ENCODE measurements at places on chromosomes 3 and 15.

DNA sequence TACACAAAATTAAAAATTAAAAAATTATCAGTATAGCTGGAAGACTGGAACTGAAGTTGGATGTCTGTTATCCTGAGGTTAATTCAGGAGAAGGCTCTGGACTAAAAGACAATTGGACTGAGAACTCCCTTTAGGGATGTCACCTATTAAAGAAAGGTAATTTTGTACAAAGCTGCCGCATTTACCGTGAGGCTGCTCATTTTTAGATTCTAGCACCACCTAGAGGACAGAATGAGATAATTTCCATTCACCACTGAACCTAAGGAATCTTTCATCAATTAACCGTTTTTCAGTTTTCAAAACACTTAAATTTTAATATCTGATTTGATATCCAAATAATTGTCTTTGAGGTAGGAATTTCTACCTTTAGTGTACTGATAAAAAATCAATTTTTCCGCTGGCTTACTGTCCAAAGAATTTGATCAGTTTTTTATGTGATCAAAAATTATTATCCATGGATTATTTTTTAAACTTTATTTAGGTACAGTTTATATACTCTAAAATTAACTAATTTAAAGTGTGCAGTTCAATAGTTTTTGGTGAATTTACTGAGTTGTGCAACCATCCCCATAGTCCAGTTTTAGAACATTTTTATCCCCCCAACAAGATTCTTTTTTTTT is 106.7 kb upstream of the TNIK start:
- H3K36me3 ChIP-seq, result no peaks in the 10 kb centered on the region
- H3K4me3 ChIP-seq, result no peak overlapping the region
- no peaks in the 10 kb centered on the region for H3K4me1 ChIP-seq
- H3K27me3 ChIP-seq, result no peaks in the 10 kb centered on the region

DNA sequence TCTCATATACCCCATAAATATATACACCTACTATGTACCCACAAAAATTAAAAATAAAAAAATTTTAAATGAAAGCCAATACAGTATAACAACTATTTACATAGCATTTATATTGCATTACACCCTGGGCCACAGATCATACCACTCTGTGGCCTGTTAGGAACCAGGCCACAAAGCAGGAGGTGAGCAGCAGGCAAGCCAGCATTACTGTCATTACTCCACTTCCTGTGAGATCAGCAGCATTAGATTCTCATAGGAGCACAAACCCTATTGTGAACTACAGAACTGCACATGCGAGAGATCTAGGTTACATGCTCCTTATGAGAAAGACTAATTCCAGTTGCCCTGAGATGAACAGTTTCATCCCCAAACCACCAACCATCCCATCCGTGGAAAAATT is 17.4 kb downstream of the FILIP1L start:
- H3K4me3 ChIP-seq, result no peak overlapping the region
- H3K27ac ChIP-seq, result no peak overlapping the region
- DNase-seq, result no peak
- H3K4me1 ChIP-seq, result peaks cover 28% of the 10 kb centered on the region
- H3K27me3 ChIP-seq, result no peaks in the 10 kb centered on the region
- H3K36me3 ChIP-seq, result no peaks in the 10 kb centered on the region

- no peak overlapping the region for H3K4me3 ChIP-seq
- H3K27ac ChIP-seq, result no peak overlapping the region
- no peak for DNase-seq
- no peaks in the 10 kb centered on the region for H3K27me3 ChIP-seq
Measured at GRCh38 chr15:88607951-88608350, 13.2 kb upstream of the AEN start.

DNA sequence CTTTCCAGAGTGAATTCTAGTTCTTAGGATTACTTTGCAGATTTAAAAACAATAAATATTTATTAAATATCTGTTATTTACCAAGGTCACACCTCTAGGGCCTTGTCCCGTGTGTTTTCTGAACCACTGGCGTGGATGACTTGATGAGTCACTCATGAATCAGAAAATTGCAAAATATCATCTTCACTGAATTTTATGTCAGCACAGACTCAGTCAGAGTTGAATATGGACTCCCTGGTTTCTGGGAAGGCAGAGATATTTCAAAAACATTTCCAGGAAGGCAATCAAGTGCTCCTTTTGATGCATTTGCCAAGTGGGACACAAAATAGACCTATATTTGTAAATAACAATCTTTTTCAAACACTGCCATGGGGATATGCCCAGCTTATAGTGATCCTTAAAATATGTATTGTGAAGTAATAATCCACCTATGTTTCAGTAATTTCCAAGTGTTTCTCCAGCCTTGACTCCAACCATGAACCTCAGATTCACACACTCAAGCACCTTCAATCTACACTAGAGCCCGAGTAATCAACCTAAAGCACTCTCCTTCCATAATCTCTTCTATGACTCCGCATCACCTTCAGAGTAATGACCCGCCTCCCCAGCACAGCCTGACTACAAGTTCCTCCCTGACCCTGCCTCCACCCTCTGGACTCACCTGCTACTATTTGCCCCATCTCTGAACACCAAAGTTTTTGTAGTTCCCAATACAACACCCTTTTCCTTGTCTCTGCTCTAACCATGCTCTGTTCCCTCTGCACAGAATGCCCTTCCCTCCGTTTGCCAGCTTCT is 24.3 kb downstream of the DPH3 start:
- no peaks in the 10 kb centered on the region for H3K27me3 ChIP-seq
- peaks cover 21% of the 10 kb centered on the region for H3K4me1 ChIP-seq
- H3K27ac ChIP-seq, result peak overlapping the region; percentile 73
- no peak for DNase-seq

DNA sequence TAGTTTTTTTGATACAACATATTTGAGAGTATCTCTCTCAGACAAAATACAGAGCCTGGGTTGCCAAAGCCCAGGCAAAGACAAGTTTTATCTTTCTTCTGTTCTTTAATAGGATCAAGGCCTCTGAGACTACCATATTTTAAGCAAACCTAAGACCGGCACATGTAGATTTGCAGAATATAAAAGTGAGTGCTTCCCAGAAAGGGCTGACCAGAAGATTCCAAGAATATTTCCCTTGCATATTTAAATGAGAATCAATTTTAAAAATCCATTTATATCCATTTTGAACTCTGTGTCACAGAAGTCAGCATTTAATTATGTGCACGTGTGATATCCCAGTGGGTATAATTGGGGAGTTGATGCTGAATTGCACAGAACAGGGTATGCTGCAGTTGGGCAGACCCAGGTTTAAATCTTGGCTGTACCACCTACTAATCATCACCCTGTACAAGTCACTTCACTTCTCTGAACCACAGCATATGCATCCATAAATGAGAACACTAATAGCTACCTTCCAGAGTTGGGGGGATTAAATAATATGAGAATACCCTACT is 191.9 kb downstream of the ADAMTS9 start:
- H3K27ac ChIP-seq, result no peak overlapping the region
- H3K4me3 ChIP-seq, result no peak overlapping the region
- H3K27me3 ChIP-seq, result no peaks in the 10 kb centered on the region
- no peak for DNase-seq

- no peak overlapping the region for H3K4me3 ChIP-seq
- H3K36me3 ChIP-seq, result no peaks in the 10 kb centered on the region
- H3K4me1 ChIP-seq, result no peaks in the 10 kb centered on the region
- H3K27me3 ChIP-seq, result no peaks in the 10 kb centered on the region
- no peak for DNase-seq
Measured at GRCh38 chr15:39756806-39757522, 25.7 kb downstream of the FSIP1 start.
